ENCODE measurements at places on chromosomes 6 and 20. TPM values are rescaled to one million over a fixed set of nuclear protein-coding genes. Genes with fewer than 3 reads are reported as not detected.

DNA sequence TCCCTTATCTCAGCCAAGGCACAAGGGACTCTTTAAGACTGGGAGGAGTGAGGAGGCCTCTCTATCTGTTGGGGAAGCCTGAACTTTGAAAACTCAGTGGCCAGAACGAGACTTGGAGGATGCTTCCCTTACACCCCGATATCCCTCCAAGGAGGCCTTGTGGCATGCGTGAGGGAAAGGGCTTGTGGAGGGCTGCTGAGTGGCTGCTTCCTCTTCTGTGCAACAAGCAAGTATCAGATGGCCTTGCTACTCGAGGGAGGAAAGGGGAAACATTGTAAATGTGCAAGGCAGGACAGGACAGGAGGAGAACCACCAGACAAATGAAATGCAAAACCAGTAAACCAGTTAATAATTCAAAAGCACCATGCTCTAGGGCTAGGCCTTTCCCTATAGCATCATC, 306.5 kb upstream of the MAP3K7 start:
- H3K27ac ChIP-seq, result no peak overlapping the region
- DNase-seq, result no peak
- H3K36me3 ChIP-seq, result no peaks in the 10 kb centered on the region
- H3K4me1 ChIP-seq, result no peaks in the 10 kb centered on the region
- H3K27me3 ChIP-seq, result no peaks in the 10 kb centered on the region

DNA sequence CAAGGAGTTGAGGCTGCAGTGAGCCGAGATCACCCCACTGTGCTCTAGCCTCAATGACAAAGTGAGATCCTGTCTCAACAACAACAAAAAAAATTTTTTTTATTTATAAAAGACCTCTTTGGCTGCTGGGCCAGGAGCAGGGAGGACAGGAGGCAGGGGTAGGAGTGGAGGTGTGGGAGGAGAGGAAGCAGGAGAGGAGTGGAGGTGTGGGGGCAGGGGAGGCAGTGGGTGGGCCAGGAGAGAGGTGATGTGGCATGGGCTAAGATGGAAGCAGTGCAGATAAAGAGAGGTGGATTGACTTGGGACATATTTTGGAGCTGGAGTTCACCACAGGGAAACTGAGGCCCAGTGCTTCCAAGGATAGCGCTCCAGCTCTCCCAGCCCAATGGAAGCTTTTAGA, 13.4 kb upstream of the CSNK2A1 start:
- no peak for DNase-seq
- no peaks in the 10 kb centered on the region for H3K4me1 ChIP-seq
- H3K27ac ChIP-seq, result no peak overlapping the region
- H3K27me3 ChIP-seq, result peaks cover 27% of the 10 kb centered on the region
- no peaks in the 10 kb centered on the region for H3K36me3 ChIP-seq

DNA sequence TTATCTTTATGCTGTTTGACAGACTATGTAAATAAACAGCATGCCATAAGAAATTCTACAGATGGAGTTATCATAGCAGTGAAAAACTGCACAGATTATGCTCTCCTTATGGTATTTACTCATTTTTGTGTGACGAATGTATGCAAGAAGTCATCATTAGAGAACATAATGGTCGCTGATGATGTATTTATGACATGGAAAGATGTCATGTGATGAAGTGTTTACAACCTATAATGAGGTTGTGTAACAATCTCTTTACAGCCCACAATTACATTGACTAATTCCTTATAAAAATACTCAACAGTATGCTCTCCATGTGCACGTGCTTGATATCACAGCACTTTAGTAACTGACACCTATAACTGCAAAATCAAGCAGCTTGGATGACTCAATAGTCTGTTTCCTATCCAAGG, 192.4 kb downstream of the BMP2 start:
- H3K4me1 ChIP-seq, result no peaks in the 10 kb centered on the region
- no peaks in the 10 kb centered on the region for H3K27me3 ChIP-seq
- H3K27ac ChIP-seq, result no peak overlapping the region
- no peak overlapping the region for H3K4me3 ChIP-seq
- H3K36me3 ChIP-seq, result no peaks in the 10 kb centered on the region

The CALHM5 gene
- total RNA-seq, result 0.73 TPM

The EPHA7 gene
- 1.8 TPM for total RNA-seq

Data from breast epithelium (tissue), 4 donors.